Uterine smooth muscle cell (primary cell): ENCODE measurements at places on chromosomes 1 and 21. TPM values are rescaled to one million over a fixed set of nuclear protein-coding genes. Genes with fewer than 3 reads are reported as not detected.

GCLM gene
- 32.6 and 36.0 TPM in 2 replicates for total RNA-seq

PI4KB gene
- 47.9 and 74.1 TPM in 2 replicates for total RNA-seq

AIM2 gene
- total RNA-seq = 0.11 TPM in 1 of 2 replicates, not detected in the other

HSF2BP gene
- total RNA-seq = 1.00 and 2.4 TPM in 2 replicates

ERI3 gene
- 38.1 and 38.9 TPM in 2 replicates for total RNA-seq
